SK-MEL-5 (cell line): ENCODE measurements at places on chromosomes 2 and 18.

DNA sequence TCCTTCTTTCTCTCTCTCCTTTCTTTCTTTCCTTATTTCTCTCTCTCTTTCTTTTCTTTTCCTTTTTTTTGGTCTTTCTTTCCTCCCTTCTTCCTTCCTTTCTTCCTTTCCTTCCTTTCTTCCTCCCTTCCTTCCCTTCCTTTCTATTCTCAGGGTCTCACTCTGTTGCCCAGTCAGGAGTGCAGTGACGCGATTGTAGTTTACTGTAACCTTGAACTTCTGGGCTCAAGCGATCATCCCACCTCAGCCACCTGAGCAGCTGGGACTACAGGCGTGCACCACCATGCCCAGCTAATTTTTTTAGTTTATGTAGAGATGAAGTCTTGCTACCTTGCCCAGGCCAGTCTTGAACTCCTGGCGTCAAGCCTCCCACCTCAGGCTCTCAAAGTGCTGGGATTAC is 83.8 kb upstream of the PPM1B start:
- DNase-seq = no peak

DNA sequence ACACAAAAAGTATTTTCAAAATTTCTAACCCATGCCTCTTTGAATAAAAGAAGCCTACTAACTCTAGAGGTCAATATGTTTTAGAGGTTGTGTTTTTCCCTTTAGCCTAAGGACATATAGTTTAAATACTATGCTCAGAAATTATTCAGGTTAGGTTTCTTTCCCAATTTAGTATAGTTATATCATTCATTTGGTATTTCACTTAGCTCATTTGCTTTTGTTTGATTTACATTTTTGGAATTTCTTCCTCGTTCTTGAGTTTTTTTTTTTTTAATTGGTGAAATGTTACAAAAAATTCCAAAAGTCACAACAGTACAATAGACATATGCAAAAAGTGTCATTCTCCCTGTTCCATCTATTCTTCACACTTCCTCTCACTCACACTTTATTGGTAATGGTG is 371.3 kb upstream of the TNP1 start:
- no peak for DNase-seq

DNA sequence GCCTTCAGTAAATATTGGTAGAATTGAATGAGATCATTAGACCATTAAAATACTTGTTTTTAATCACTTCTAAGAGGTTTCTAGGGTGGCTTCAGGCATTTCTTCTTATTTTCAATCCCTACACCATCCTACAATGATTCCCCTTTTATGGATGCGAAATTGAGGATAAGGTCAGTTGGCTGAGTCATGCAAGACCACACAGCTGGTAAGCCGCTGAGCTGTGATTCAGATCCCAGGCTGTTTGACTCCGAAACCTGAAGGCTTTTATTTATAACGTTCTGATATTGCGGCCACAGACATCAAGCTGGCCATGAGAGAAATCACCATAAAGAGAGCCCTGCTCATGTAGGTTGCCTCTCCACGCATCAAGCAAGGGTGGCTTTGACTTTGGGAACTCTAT is 133.4 kb downstream of the VAPA start:
- DNase-seq = peak; percentile 7

GRCh38 chr2:26672112-26672817 is 20.3 kb upstream of the KCNK3 start:
- DNase-seq = no peak

DNA sequence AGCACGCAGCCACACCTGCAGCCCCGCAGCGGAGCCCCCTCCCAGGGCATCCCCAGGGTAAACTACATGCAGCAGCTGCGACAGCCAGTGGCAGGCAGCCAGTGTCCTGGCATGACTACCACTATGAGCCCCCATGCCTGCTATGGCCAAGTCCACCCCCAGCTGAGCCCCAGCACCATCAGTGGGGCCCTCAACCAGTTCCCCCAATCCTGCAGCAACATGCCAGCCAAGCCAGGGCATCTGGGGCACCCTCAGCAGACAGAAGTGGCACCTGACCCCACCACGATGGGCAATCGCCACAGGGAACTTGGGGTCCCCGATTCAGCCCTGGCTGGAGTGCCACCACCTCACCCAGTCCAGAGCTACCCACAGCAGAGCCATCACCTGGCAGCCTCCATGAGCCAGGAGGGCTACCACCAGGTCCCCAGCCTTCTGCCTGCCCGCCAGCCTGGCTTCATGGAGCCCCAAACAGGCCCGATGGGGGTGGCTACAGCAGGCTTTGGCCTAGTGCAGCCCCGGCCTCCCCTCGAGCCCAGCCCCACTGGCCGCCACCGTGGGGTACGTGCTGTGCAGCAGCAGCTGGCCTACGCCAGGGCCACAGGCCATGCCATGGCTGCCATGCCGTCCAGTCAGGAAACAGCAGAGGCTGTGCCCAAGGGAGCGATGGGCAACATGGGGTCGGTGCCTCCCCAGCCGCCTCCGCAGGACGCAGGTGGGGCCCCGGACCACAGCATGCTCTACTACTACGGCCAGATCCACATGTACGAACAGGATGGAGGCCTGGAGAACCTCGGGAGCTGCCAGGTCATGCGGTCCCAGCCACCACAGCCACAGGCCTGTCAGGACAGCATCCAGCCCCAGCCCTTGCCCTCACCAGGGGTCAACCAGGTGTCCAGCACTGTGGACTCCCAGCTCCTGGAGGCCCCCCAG is 254.1 kb downstream of the GLI2 start:
- no peak for DNase-seq

DNA sequence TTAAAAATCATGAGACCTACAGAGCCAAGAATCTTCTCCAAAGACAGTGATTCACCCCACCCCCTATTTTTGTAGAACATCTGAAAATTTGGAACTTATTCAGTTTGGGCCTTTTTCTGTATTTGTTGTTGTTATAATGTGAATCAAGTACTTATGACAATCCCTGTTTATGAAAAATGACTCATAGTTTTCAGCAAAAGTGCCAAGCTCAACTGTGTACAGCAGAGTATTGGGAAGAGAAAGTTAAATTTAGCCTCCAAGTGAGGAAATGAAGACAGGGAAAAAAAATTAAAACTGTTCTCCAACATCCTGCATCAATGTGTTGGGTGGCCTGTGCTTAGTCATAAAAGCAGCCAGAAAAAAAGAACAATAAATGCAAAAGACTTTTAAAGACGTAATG is 46.2 kb downstream of the LRATD1 start:
- no peak for DNase-seq

DNA sequence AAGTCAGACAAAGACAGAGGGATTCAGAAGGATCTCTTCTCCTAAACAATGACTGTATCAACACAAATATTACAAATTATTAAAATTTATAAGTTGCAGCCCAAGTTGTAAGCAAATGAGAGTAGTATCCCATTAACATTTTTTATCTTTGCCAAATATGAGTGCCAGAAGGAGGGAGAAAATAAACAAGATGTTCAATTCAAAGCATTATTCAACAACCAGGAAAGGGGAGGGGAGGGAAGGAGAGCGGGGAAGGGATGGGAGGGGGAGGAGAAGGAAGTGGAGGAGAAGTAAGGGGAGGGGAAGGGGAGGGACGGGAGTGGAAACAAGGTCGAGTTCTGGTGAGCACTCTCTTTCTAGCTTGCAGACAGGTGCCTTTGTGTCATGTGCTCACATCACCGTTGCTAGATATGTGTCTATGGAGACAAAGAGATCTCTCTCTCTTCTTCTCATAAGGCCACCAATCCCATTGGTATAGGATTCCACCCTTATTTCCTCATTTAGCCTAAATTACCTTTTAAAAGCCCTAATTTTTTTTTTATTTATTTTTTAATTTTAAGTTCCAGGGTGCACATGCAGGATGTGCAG is 679.6 kb upstream of the CHAC2 start:
- DNase-seq = no peak

DNA sequence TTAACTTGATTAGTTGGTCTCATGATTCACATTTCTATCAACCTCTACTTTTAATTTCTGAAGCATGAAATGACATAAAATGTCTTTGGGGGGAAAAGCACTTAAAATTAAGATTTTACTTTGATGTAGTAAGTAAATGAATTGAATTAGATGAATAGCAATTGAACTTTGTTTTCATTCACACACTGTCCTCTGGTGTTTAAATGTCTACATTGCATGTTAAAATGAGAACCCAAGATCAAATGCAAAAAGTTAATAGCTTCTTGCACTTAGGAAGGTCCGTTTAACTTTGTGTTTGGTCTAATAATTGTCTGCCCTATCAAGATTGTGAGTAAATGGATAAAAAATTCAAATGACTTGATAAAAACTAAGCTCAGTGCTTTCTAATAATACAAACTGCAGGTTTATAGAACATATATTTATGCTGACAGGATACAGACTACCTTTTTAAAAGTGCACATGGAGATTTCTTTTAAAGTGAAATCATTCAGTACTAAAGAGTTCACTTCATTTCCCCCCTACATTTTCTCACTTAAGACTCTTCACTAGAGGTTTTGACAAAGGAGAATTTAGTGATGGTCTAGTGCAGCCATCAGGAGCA is 156.2 kb upstream of the NABP1 start:
- peak; percentile 58 for DNase-seq

DNA sequence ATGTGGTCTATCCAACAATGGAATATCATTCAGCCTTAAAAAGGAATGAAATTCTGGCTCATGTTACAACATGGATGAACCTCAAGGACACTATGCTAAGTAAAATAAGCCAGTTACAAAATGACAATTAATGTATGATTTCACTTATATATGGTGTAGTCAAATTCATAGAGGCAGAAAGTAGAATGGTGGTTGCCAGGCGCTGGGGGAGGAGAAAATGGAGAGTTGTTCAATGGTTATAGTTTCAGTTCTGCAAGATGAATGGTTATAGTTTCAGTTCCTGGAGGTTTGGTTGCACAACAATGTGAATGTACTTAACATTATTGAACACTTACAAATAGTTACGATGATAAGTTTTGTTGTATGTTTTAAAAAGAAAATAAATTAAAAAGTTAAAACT is 79.2 kb upstream of the IL1R2 start:
- DNase-seq = no peak

GRCh38 chr2:148604927-148605326 is 39.6 kb upstream of the EPC2 start:
- DNase-seq = no peak

- DNase-seq = no peak
Measured at GRCh38 chr2:30758191-30758651, 49.0 kb downstream of the CAPN13 start.

GRCh38 chr2:185145316-185146121 is 547.2 kb downstream of the ZNF804A start:
- no peak for DNase-seq

GRCh38 chr2:79612999-79613398 is 100.1 kb downstream of the CTNNA2 start:
- no peak for DNase-seq

GRCh38 chr18:13610555-13611141 is 115.7 kb downstream of the FAM210A start:
- DNase-seq = no peak

GRCh38 chr2:71830497-71831192 is 317.0 kb downstream of the CYP26B1 start:
- no peak for DNase-seq

DNA sequence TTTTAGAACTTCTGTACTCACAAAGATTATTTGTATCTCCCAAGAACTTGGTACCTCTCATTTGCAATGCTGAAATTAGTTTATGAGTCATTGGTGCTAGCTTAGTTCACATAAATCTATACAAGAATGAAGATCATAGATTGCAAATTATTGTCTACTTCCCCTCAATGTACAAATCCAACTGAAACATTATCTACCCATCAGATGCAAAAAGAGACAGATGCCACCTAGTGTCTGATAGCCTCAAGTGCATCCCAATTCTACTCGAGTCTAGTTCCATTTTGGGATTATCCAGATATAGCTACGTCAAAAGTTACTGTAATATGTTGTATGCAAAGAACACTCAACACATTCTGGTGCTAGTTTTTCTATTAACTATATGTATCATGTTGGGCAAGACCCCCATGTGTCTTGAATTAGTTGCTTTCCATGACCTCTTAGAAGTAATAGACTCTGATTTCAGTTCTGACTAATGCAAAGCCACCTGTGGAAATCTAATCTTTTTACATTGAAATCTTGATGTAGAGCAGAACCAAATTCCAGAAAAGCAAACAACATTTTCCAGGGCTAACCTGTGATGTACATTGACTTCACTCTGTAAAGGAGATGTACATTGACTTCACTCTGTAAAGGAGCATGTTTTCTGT is 210.0 kb downstream of the RBM43 start:
- peak; percentile 73 for DNase-seq

DNA sequence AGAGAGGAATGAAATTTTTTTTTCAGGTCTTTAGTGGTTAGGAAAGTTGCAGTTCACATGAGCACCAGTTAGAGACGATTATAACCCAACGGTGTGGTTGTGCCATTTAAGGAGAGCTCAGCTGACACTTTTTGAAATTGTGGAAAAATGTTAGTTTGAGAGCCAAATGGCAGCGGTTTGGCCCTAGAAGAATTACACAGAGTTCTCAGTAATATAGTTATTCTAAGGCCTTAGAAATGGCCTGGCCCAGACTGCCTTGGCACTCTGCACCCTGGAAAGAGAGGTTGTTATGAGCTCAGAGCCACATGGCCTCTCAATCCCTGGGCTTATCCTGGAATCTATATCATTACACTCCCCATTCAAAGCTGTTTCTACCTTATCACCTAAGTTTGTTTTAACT is 117.4 kb downstream of the RHBDD1 start:
- DNase-seq = no peak

DNA sequence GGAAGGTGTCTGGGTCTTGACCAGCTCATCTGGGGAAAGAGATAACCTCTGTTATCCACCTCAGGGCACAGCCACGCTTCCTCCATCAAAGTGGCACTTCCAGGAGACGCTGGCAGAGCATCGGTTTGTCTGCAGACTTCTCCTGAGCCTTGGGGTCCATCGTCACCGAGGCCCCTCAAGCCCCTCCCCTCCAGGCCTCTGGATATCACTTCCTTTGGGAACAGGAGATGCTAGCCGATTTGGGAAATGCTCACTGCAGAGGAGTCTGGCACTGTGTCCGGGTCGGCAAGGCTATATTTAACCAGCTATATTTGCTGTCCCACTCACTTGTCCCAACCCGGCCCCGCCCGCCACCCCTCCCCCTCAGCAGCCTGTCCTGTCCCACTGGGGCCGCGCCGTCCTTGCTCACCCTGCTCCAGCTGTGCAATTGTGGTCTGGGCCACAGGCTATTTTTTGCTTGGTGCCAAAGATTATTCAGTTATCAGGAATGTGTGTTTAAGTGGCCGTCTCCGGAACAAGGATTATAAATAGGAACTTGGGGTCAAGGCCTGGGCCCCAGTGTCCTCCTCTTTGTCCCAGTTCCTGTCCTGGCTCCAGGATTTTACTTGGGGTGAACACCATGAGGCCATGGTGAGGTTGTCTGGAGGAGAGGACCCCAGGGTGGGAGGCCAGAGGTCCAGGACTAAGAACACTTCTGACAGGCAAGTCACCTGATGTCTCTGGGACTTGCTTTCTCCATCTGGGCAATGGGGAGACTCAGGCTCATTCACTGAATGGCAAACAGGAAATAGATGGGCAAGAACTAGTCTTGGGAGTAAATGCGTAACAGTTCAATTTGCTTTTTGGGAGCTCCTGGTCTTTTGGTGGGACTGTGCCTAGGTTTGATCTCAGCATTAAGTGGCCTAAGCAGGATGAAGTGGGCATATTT is 263.6 kb downstream of the DYSF start:
- no peak for DNase-seq

GRCh38 chr2:226703514-226703913 is 96.1 kb downstream of the IRS1 start:
- no peak for DNase-seq
